Ascending aorta (tissue), 2 donors: ENCODE measurements at places on chromosomes 12 and 14. TPM values are rescaled to one million over a fixed set of nuclear protein-coding genes. Genes with fewer than 3 reads are reported as not detected.

Gene ALDH1L2
- total RNA-seq = 68.9 TPM

Gene ARHGAP9
- total RNA-seq = 21.6 TPM

Gene MAP1LC3B2
- total RNA-seq = not detected

DNA sequence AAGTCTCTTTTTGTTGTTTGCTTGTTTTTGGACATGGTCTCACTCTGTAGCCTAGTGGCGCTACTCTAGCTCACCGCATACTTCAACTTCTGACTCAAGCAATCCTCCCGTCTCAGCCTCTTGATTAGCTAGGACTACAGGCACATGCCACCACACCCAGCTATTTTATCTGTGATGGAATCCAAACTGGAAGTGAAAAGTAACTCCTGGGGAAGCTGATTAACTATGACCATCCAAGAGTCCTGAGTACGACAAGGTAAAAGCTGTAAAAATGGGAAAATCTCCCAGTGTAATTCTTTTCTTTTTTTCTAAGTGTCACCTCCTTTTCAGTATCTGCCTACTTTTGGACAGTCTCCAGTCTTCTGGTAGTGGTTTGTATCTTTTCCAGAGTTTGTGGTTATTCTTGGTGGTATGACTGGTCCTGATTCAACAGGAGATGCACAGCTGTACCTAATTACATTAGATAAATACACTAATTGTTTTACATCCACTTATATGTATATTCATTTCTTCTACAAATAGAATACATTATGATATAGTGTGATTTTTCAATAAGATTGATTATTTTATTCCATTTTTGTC, 97.8 kb downstream of the SLC6A15 start:
- no peak for DNase-seq

GRCh38 chr14:103507751-103508150, 14.9 kb downstream of the CKB start:
- DNase-seq = no peak

DNA sequence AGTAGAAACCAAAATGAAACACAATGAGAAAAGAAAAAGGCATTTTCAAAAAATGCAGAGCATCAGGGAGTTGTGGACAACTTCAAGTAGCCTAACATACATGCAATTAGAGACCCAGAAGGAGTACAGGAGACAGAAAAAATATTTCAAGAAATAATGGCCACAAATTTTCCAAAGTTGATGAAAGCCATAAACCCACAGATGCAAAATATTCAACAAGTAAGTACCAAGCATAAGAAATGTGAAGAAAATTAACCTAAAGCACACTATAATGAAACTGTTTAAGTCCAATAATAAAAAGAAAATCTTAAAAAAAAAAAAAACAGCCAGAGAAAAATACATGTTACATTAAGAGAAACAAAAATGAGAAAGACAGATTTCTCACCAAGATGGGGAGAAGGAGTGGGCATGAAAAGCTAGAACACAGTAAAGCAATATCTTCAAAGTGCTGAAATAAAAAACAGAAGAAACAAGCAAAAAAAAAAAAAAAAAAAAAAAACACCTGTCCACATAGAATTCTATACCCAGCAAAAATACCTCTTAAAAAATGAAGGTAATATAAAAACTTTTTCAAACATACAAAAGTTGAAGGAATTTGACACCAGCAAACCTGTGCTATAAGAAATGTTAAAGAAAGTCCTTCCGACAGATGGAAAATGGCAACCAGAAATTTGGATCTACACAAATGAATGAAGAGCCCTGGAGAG, 77.1 kb downstream of the PRKAB1 start:
- DNase-seq = no peak

- no peak for DNase-seq
Measured at GRCh38 chr12:110282300-110282860, 1.3 kb downstream of the ATP2A2 start.

- no peak for DNase-seq
Measured at GRCh38 chr14:34981743-34982420, 910 bp upstream of the SRP54 start.

DNA sequence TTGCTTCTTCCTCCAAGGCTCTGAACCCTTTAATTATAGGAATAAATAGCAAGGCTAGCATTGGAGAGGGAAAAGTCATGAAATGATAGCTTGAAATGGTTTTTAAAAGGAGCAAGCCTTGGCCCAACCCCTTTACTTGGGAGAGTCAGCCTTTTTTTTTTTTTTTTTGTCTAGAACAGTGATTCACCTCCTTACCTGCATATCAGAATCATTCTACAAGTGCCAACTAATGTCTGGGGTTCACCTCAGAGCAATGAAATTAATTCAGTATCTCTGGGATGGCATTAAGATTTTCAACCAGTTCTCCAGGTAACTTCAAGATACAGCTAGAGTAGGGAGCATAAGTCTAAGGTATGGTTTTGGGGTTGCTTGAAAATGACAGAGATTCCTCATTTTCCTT, 41.3 kb upstream of the TMTC2 start:
- DNase-seq = no peak

DNA sequence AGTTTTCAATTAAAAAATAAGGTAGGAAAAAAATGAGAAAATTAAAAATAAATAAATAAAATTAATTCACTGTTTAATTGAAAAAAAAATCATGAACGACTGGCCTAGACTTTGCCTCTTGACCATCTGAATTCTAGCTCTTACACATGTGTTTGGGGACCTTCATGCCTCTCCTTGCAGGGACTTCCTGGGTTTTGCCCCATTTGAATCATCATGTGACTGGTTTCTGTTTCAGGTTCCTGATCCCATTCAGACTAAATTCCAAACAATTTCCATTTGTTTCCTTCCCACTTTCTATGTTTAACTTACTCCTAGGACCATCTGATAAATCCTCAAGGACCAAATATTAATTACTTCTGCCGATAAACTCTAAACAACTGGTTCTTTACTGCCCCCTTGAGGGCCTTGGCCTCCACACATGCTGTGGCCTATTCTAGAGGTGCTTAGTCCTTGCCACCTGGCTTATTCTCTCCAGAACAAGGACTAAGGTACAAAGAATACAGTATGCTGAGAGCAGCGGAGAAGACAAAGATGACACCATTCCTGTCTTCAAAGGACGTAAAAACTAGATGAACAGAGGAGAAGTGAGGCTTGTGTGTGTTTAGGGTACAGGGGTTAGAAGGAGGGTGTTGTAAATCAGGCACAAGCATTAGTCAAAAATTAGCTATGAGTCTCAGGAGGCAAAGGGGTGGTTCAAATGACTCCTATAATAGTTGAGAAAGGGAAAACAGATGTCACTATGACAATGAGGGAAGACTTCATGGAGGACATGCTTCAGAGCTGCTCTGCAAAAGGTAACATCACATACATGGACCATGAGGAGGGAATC, 125.8 kb upstream of the AVPR1A start:
- DNase-seq = no peak

DNA sequence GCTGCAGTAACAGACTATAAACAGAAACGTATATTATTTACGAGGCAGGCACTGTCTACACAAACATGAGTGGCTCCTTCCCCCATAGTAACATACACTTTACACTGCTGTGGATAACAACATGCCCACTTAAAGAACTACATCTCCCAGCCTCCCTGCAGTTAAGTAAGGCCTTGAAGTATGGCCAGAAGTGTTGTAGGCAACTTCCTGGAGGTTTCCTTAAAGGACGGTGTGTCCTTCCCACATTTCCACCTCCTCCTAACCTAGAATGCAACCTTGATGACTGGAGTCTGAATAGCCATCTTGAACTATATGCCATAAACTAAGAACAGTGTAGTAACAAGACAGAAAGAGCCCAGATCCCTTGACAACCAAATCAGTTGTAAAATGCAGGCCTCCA, 20.3 kb downstream of the MED13L start:
- no peak for DNase-seq
